Stimulated activated CD4-positive, alpha-beta T cell treated with anti-CD3 and anti-CD28 coated beads, Interleukin-1b, Interleukin-23, amount 100 ng/mL, for 1 hour (primary cell): ENCODE measurements at places on chromosomes 13 and 19.

- DNase-seq = no peak
Observed at GRCh38 chr13:49428041-49428763, 15.7 kb downstream of the CAB39L start.

- DNase-seq = no peak
Observed at GRCh38 chr13:34620074-34620850, 321.8 kb upstream of the NBEA start.

- no peak for DNase-seq
Observed at GRCh38 chr13:99383511-99383921, 76.3 kb upstream of the GPR183 start.

DNA sequence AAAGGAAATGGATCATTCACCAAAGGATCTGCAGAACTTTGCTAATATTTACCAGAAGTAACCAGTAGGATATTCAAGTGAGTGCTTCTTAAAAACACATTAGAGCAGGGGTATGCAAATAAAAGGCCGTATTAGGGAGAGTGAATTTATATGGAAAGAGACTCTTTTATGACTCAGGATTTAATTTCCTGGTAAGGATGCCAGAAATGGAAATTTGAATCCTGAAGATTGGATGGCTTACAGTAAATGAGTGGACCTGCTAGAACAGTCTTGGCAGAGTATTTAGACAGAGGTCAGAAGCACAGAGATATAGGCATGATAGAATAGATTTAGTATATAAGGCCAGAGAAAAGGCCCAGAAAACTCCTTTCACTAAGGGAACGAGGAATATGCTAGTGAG lies 201.6 kb downstream of the SLITRK5 start:
- no peak for DNase-seq

DNA sequence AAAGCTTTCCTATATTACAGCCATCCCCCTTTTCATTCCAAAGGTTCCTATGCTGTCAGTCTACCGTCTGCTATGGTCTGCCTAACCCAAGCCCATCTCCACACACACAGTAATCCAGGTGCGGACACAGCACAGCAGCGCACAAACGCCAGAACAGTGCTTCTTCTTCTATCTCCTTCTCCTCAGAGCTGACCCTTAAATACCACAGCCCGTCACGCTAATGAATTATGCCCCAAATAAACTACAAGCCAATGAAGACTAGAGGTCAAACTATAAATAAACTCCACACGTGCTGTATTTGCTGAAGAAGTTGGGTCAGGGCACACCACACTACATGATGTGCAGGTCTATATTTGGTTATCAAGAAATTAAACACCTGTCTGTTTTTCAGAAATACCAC lies 71.8 kb downstream of the TBC1D4 start:
- DNase-seq = no peak

DNA sequence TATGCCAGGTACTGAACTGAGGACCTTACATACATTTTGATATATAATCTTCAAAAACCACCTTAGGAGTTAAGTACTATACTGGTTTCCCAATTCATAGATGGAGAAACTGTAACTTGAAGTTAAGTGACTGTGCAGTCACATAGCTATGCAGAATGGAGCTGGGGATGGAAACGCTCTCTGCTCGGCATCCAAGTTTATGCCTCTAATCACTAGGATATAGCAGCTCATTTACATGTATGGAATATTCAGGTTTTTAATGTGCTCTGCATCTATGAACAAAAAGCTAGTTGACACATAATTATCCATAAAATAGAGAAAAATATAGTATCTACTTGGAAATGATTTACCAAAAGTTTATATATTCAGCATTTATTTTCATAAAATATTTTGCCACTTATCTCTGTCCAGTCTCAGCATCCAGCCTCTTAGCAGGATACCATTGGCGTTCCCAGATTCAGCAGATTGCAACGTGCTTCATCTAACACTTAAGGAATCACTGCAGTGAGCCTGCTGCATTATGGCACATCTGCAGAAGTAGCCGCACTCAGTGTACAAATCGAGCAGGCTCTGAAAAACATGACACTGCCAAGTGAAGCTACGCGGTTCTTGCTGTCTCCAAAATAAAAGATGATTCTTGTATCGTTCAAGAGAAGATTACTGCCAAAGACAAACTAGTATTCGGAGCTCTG lies 70.4 kb downstream of the MRPL57 start:
- DNase-seq = no peak

DNA sequence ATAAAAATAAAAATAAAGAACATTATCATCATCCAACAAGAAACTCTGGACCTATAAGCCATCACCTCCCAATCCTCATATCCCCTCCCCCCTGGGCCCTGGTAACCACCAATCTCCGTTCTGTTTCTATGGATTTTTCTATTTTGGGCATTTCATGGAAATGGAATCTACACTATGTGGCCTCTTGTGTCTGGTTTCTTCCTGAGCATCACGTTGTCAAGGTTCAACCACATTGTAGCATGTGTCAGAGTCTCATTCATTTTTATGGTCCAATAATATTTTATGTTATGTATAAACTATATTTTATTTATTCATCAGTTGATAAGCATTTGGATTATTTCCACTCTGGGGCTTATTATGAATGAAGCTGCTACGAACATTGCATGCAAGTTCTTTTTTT lies 26.9 kb downstream of the SULT2B1 start:
- DNase-seq = no peak

DNA sequence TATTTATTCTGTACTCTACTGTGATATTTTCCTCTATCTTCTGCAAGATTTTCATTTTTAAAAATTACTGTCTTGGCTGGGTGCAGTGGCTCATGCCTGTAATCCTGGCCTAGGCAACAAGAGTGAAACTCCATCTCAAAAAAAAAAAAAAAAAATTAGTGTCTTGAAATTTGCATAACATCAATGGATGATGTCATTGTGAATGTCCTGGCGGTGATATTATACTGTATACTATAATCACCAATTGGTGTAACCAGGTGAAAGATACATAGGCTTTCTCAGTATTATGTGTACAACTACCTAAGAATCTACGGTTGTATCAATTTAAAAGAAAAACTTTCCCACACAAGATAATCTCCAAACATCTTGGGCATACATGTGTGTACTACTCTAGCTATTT lies 15.2 kb downstream of the ZNF331 start:
- no peak for DNase-seq

GRCh38 chr13:73131247-73131646 lies 72.4 kb downstream of the KLF5 start:
- DNase-seq = no peak
